ENCODE measurements at places on chromosomes 7 and 10. TPM values are rescaled to one million over a fixed set of nuclear protein-coding genes. Genes with fewer than 3 reads are reported as not detected.

Gene TMED4
- 70.2 TPM for total RNA-seq

Gene INSYN2A
- total RNA-seq = 0.09 TPM

Gene SGPL1
- total RNA-seq = 11.9 TPM

Gene CYP26C1
- total RNA-seq = not detected

Gene C10orf62
- total RNA-seq = 0.49 TPM

Gene KLLN
- 0.41 TPM for total RNA-seq

Gene ATG9B
- 0.09 TPM for total RNA-seq

Gene UBN2
- total RNA-seq = 22.2 TPM

Gene PLXNA4
- total RNA-seq = 10.5 TPM

Gene WASHC2C
- 24.1 TPM for total RNA-seq

Gene ELMO1
- 13.0 TPM for total RNA-seq

Gene KDM7A
- total RNA-seq = 11.7 TPM

Gene DNAJC2
- total RNA-seq = 15.5 TPM

Gene GPAM
- total RNA-seq = 13.4 TPM

Gene TUBAL3
- 0.15 TPM for total RNA-seq

Gene OR2A1
- total RNA-seq = not detected

Gene COL28A1
- 1.4 TPM for total RNA-seq

Gene OLAH
- total RNA-seq = not detected

Gene SEMA3D
- 3.5 TPM for total RNA-seq

Gene PDCD11
- 13.1 TPM for total RNA-seq

Gene JAKMIP3
- 1.8 TPM for total RNA-seq

Gene FGFR2
- total RNA-seq = 0.48 TPM

Gene CRCP
- 22.2 TPM for total RNA-seq
